ENCODE measurements at places on chromosomes 6 and 20.

- DNase-seq = no peak
These were observed 184.5 kb upstream of the AGPAT4 start for GRCh38 chr6:161458201-161458951.

- no peak for DNase-seq
These were observed 74.3 kb upstream of the CTNNBL1 start for GRCh38 chr20:37619496-37619895.

GRCh38 chr20:20593447-20594170, 118.8 kb downstream of the RALGAPA2 start:
- no peak for DNase-seq

DNA sequence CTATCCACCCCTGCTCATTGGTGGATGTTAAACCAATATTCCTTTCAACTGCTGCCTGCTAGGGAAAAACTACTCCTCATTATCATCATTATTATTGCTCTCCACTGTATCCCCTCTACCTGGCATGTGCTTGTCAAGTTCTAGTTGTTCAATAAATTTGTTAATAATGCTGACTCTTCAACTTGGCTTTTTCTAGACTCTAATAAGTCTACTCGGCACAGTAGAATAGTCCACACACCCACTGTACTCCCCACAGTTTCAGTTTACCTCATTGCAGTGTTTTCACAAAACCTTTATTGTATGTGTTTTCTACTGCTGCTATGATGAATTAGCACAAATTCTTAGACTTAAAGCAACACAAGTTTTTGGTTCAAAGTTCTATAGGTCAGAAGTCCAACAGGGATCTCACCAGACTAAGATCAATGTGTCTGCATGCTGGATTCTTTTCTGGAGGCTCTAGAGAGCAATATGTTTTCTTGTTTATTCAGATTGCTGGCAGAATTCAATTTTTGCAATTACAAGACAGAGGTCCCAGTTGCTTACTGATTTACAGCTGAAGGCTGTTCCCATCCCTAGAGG, 13.1 kb downstream of the BTN3A1 start:
- DNase-seq = no peak

GRCh38 chr20:57617079-57617795, 3.0 kb downstream of the ZBP1 start:
- DNase-seq = no peak

Measured in T-helper 9 cell (primary cell).